ENCODE measurements at places on chromosomes 11 and 22. TPM values are rescaled to one million over a fixed set of nuclear protein-coding genes. Genes with fewer than 3 reads are reported as not detected.

Gene PRODH
- total RNA-seq, result not detected

Gene SEPTIN3
- total RNA-seq, result under 0.01 TPM

DNA sequence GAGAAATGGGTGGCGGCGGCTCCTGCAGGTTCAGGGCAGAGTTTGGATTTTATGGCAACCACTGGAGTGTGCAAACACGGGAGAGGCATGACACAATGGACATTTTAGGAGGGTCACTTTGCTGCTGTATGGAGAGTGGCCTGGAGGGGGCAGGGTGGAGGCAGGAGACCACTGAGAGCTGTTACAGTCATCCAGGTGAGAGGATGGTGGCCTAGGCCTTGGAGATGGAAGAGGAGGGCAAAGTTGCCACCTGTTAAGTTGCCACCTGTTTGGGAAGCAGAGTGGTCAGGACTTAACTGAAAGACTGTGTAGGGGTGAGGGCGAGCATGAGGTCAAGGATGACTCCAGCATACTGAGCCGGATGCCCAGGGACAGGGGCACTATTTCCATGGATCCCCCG lies 2.3 kb upstream of the RAD9A start:
- DNase-seq, result no peak

- no peak for DNase-seq
Observed at GRCh38 chr11:58622344-58622743, at the start of gene CNTF. Gene CNTF (plus strand): TSS chr11:58622665. CDS start chr11:58622753, 88 bp downstream.

DNA sequence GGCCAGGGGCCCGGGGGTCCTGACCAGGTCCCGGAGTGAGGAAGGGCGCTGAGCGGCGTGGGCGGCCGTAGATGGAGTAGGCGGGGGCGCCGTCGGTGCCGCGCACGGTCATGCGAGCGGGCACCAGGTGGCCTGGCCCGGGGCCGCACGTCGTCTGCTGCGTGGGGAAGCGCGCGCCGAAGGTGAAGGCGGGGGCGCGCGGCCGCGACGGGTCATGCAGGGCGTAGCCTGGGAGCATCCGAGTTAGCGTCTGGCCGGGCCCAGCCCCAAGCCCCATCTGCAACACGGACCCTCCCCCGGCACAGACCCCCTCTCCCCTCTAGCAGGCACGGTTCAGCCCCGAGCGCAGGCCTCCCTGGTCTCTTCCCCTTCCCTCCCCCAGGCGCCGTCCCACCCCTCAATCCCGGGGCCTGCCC lies 1.7 kb upstream of the TYMP start:
- peak; percentile 63 for DNase-seq

DNA sequence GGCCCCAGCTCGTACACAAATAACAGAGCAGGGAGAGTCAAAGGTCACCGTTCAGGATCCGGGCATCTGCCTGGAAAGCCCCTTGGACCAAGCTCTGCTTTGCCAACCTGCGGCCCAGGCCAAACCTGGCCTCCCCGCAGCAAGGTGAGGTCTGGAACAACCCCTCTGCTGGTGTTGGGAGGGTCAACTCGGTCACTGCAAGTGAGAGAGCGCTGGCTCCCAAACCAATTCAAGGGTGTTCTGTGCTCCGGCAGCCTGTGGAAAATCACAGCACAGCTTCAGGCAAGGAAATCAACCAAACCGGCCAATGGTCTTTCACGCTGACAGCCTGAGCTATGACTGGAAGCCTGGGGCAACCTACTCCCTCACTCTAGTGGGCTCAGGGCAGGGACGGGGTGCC lies 63.4 kb downstream of the MYH9 start:
- no peak for DNase-seq

GRCh38 chr11:8234425-8234821 lies 29.3 kb downstream of the LMO1 start:
- DNase-seq, result no peak

DNA sequence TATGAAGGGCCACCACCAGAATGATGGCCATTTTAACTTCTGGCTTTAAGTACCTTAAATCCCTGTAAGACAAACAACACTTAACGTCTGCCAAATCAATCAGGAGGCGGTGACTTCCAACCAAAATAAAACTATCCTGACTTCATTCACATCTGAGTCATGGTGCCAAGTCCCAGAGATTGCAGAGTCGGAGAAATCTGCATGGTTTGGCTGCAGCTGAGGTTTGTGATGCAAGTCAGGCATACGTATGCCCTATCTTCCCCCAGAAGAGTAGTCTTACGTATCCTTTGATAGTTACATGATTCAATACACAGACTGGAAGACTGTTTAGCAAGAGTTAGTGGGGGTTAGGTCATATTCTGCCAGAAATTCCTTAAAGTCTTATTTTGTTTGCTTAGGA lies 1.7 kb upstream of the GAB2 start:
- DNase-seq, result peak; percentile 99

Measured in fibroblast of villous mesenchyme (primary cell).